Non-pigmented ciliary epithelial cell (primary cell): ENCODE measurements at places on chromosomes 6 and 20.

- no peak for DNase-seq
Observed at GRCh38 chr20:51381557-51381956, 161.0 kb downstream of the NFATC2 start.

- DNase-seq, result no peak
Observed at GRCh38 chr6:168632694-168633093, 191.7 kb downstream of the SMOC2 start.

DNA sequence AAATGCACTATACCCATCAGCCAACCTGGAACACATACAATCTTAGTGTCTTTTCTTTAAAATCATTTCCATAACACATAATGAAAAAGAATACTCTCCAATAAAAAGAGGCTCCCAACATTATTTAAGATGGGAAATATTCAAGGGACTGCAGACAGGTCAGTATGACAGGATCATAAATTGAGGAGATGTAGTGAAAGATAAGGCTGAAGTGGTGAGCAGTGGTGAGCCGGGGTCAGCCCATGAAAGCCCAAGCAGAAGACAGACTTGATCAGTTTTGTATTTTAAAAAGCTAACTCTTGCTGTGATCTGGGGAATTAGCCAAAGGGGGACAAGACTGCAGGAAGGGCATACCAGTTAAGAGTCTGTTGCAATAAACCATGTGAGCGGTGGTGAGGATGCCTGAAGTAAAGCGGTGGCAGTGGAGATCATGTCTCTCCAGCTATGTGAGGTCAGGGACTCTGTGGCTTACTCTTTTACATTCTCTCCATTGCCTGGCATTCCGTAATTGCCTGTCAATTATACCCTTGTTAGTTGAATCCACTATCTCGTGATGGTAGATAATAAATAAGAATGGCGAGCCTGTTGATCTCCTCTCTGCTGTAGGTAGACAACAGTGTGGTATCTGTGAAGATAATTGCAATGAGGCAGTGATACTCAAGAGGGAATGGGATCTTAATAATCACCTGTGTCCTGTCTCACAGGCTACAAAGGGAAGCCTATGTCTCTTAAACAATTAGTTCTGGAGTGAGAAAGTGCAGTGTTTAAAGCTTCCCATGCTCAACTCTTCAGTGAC lies 97.4 kb downstream of the FILIP1 start:
- DNase-seq, result no peak

GRCh38 chr6:4930025-4930691 lies 73.7 kb downstream of the RPP40 start:
- DNase-seq, result no peak

GRCh38 chr6:17450832-17451231 lies 57.4 kb downstream of the CAP2 start:
- DNase-seq, result no peak

GRCh38 chr6:71474942-71475341 lies 186.3 kb downstream of the OGFRL1 start:
- DNase-seq, result no peak

DNA sequence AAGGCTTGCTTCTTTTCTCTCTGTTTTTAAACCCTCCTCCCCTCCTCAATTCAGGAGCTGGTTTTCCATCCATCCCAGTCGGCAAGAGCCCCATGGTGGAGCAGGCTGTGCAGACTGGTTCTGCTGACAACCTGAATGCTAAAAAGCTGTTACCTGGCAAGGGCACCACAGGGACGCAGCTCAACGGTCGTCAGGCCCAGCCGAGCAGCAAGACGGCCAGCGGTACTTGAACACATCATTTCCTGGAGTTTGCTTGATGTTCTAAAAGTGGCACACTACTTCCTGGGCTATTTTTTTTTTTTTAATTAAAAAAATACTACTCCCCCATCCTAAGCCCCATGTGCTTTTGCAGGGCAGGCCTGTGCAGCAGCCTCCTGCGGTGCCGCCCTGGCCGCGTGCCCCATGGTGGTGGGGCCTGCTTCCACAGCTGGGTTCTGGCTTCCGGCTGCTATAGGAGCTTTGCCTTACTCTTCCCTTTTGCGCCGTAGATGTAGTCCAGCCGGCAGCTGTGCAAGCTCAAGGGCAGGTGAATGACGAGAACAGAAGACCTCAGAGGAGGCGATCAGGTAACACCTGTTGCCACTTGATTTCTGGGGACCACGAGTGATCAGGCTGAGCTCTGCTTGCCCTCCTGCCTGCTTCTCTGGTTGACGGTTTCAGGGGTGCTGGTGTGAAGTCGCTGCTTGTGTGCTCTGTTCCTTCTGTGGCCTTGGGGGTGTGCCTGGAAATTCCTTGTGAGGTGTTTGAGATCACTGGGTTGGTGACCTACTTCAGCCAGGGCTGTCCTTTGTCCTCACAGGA lies 7.7 kb downstream of the LSM14B start:
- DNase-seq, result no peak

GRCh38 chr6:69663215-69663614 lies 133.6 kb downstream of the LMBRD1 start:
- DNase-seq, result no peak

- DNase-seq, result no peak
Observed at GRCh38 chr6:134642819-134643218, 307.1 kb downstream of the ALDH8A1 start.

DNA sequence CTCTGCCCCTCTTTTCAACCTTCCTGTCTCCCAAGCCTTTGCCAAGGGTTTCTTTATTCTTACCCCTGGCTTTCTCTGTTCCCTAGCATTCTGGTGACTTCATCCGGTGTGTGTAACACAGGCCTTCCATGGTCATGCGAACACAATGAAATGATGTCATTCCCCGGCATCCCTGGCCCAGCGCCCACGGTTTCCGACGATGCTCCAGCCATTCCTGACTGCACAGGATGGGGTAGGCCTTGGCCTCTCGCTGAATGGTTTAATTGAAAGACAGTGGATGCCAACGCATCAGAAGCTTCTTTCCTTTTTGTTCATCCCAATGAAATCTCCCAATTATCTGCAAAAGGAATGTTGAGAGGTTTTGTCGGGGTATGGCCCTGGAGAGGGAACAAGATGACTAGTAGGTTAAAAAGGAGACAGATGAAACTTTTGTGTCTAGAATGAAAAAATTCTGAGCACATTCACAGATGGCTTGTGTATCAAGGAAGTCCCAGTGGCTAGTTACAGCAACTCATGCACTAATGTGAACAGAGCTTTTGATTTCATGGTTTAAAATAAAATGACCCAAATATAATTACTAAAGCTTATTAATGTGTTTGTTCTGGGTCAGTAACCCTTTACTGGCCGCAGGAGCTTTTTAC lies 655.0 kb downstream of the QKI start:
- peak; percentile 28 for DNase-seq

GRCh38 chr6:32947552-32948465 lies 5.1 kb downstream of the HLA-DMA start:
- DNase-seq, result no peak

DNA sequence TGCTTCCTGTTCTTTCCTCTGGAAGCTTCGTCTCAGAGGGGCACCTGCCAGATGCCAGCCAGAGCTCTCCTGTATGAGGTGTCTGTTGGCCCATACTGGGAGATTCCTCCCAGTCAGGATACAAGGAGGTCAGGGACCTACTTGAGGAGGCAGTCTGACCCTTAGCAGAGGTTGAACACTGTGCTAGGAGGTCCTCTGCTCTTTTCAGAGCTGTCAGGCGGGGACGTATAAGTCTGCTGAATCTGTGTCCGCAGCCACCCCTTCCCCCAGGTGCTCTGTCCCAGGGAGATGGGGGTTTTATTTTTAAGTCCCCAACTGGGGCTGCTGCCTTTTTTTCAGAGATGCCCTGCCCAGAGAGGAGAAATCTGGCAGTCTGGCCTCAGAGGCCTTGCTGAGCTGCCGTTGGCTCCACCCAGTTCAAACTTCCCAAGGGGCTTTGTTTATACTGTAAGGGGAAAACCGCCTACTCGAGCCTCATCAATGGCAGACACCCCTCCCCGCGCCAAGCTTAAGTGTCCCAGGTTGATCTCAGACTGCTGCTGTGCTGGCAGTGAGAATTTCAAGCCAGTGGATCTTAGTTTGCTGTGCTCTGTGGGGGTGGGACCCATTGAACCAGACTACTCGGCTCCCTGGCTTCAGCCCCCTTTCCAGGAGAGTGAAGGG lies 326.7 kb downstream of the BCKDHB start:
- DNase-seq, result no peak

- DNase-seq, result no peak
Observed at GRCh38 chr6:158376631-158377081, 64.4 kb downstream of the TULP4 start.

DNA sequence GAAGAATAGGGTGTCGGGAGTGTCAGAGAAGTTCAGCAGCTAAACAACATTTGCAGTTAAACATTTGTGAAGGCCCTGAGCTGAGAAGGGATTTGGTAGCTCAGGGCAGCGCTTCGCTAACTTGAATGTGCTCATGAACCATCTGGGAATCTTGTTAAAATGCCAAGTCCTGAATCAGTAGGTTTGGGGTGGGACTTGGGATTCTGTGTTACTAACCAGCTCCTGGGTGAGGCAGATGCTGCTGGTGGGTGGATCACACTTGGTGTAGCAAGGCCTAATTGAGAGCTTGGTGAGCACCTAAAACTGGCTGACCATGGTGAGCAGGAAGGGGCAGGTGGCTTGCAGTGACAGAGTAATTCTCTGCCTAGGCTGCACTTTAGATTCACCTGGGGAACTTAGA lies 5.9 kb downstream of the PTPRA start:
- DNase-seq, result peak; percentile 60
